Stimulated activated CD4-positive, alpha-beta T cell treated with anti-CD3 and anti-CD28 coated beads, Interleukin-4, amount 100 ng/mL, for 24 hours (primary cell): ENCODE measurements at places on chromosomes 1 and 21.

- no peak for DNase-seq
Observed at GRCh38 chr1:172473842-172474241, 30.0 kb upstream of the PIGC start.

DNA sequence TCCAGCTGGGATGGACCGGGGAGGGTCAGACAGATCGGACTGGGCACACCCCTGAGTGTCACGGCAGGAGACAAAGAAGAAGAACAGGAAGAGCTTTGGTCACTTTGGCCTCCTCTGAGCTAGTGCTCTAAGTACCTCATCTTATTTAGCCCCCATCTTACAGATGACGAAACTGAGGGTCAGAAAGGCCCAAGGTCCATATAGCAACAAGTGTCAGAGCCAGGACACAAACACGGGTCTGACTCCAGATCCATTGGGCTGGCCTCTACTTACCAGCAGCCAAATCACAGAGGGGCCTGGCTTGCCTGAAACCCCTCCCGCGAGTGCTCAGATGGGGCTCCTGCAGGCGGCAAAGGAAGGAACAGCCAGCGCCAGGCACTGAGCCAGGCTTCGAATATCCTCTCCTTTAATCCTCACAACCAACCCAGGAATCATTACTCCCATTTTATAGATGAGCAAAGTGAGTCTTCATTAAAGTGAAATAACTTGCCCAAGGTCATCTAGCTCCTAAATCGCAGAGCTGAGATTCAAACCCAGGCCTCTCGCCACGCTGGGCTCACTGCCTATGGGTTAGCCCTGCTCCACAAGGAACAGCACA is 25.7 kb upstream of the SELENON start:
- no peak for DNase-seq

DNA sequence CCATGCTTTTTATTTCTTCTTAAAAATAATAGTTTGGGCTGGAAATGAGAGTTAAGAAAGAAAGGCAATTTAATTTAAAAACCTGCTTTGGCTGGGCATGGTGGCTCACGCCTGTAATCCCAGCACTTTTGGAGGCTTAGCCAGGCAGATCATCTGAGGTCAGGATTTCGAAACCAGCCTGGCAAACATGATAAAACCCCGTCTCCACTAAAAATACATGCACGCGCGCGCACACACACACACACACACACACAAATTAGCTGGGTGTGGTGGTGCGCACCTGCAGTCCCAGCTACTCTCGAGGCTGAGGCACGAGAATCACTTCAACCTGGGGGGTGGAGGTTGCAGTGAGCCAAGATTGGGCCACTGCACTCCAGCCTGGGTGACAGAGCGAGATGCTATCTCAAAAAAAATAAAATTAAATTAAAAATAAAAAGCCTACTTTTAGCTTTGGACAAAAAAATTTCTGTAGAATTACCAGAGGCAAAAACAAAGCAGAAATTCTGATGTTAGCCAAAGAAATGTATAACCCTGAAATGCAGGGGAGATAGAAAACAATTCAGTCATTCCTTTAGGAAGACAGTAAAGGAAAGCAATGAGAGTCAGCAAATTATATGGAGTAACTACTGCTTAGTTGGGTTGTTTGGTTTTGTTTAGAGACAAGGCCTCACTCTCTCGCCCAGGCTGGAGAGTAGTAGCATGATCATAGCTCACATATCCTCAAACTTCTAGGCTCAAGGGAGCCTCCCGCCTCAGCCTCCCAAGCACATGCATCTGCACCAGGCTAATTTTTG is 15.7 kb upstream of the IPP start:
- no peak for DNase-seq

DNA sequence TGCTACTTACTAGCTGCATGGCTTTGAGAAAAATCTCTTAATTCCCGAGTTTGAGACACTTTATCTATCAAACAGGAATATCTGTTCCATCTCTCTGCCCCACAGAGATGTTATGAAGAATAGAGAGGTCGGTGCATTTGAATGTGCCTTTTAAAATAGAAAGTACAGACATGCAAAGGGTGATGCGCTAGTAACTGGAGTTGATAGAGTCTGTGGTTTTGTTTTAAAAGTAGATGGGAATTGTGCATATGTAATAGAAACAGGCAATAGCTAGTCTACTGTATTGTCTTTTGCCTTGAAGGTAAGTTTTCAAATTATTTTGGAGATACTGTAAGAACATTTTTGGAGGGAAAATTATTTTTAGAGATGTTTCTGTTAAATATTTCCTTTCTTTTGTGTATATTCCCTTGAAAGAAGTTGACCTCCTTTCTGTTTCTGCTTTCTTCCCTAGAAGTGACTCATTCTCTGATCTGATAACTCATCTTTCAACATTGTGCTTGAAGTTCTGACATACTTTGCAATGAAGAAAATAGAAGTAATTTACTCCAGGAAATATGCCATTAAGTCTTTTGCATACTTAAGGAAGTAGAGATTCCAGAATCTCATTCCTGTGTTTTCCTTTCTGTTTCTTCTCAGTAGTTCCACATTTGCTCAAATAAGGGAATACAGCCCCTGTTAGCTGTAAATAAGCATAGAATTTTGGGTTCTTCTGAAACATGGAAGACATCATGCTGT is 151.6 kb downstream of the SDCCAG8 start:
- no peak for DNase-seq

- DNase-seq = no peak
Observed at GRCh38 chr1:64163970-64164369, 39.5 kb upstream of the UBE2U start.

DNA sequence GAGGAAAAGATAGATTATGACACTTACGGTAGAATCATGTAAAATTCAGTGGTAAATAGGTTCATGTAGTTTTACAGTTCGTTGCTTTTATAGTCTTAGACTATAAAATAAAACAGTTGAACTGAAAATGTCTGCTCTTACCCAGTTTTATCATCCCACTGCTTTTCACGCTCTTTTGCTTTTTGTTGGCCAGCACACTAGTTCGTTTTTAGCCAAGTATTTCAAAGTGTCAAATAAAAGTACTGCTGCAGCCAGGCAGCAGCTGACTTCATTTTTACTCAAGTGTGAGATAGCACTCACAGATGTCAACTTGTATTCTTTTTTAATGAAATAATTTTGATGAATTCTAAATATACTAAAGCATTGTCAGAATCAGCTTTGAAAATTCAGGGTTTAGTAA is 18.5 kb upstream of the BTG3 start:
- DNase-seq = no peak

- no peak for DNase-seq
Observed at GRCh38 chr1:27931759-27932158, 3.0 kb upstream of the SMPDL3B start.

DNA sequence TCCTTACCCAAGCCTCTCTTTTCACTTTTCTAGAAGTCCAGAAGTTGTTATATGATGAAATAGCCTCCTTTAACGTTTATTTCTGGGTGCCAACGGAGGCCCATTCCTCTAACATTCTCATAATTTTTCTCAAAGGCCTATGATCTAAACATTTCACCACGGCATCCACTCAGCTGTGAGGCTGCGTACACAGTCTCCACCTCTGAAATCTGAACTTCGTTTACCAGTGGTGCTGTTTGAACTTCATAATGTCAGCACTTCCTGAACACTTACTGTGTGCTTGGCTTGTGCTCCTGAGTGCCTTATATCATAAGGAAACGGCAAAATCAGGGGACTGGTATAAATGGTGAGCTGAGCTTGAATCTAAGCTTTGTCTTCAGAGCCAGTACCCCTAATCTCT is 12.0 kb upstream of the RBP7 start:
- no peak for DNase-seq

DNA sequence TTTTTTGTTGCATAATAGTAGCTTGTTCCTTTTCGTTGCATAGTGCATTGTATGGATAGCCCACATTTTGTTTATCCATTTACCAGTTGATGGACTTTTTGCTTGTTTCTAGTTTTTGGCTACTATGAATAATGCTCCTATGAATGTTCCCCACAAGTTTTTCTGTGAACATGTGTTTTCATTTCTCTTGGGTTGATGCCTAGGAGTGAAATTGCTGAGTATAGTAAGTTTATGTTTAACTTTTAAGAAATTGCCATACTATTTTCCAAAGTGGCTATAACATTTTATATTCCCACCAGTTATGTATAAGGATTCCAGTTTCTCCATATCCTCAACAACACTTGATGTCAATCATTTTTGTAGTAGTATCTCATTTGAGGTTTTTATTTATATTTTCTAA is 84.8 kb upstream of the CACYBP start:
- no peak for DNase-seq

DNA sequence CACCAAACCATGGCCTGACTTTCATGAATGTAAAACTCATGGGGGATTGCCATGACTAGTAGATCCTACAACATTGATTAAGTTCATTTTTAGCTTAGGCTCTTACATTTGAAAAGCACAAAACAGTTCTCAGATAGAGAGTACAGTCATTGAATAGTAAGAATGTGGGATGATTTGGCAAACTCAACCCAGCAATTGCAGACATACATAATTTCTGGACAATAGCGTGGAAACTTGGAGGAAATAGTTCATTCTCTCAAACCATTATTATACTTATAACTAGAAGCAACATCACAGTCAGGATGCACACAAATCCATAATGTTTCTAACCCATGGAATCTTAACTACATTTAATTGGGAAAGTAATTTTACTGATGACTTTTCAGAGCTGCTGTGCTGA is 598.2 kb downstream of the LMO4 start:
- DNase-seq = no peak

DNA sequence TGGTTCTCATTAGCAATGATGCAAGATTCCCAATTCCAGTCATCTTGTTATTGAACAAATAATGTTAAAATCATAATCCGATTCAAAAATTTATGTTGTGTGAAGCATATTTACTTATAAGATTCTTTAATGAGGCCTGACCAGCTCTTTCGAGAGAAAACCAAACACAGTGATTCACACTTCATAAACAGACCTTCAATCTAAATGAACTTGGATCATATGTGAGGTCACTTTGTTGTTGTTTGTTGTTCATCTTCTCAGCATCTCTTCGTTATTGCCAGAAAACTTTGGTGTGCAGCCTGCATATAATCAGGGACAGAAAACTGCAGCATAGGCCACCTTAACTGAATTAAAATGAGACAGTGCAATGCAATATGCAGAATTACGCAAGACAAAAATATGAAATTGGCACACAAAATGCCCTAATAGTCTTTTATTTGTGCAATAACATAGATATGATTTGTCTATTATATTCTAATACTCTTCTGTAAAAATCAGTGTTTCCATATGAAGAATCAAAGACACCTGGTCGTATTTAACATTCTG is 30.1 kb downstream of the NCAM2 start:
- no peak for DNase-seq

DNA sequence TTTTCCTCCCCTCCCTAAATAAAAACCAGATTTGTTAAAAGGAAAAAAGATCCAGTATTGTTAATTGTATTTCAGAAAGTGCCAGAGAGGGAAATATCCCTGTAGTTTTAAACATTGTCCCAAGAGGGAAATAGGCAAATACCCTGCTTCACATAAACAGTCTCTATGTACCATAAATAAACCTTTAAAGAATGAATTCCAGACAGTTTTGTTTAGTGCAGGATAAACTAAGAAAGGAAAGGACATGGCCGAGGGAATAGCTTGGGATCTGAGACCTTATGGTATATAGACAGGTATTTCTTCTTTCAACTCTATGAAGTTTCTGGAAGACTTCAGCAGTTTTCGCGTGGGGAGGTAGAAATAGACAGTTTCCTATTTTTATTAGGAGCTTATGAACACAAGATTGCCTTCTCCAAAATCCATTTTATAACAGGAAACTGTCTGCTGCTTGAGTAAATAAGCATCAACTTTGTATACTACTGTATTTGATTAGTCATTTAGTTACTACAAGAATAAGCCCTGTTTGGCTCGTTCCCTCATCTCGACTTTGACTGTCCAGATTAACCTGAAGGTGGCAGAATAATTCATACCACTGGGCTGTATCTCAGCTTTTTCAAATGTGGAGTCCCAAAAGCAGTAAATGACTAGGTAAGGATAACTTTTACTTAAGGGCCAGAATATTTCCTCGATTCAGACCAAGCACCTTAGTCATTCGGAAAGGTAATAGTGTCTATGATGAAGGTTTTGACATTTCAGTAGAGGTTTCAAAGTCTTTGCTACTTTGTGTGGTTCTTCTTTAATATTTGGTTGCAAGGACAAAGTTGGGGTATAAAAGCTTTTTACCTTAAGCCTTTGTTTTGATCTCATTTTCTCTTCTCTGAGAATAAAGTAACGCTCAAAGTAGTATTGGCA is 177.5 kb downstream of the VPS13D start:
- DNase-seq = peak; percentile 11

DNA sequence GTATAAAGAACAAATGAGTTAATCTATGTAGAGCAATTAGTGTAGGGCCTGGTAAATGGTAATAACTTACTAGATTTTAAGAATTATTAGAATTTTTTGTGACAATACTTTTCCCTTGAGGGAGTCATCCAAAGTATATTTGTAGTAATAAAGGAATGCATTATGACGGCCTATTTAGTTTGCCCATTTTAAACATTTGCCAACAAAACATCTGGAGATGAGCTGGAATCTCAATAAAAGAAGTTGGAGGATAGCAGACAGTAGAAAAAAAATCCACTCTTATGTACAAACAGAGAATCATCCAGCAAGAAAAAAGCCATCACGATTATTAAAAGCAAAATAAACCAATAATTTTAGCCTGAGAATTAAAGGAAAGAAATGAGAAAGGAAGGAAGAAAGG is 567.3 kb upstream of the ADAMTS5 start:
- no peak for DNase-seq

DNA sequence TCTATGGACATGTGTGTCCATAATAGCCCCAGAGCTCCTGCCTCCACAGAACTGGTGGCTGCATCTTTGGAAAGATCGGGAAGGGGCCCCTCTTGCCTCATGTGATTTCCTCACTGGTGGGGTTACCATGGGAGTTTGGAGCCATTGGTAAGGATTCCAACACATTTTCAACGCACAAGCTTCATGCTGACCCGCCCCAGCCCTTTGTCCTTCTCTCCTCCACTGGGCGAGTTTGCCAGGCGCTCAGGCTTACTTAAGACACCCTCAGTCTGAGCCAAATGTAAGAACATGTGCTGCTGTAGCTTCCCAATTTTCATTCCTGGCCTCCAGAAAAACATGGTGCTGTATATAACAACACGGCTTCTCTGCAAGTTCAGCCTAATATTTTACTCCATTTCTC is 72.4 kb downstream of the ATP5PO start:
- no peak for DNase-seq

GRCh38 chr1:110012100-110012780 is 22.2 kb upstream of the STRIP1 start:
- DNase-seq = no peak

GRCh38 chr1:206101351-206102045 is 15.7 kb downstream of the AVPR1B start:
- DNase-seq = no peak

DNA sequence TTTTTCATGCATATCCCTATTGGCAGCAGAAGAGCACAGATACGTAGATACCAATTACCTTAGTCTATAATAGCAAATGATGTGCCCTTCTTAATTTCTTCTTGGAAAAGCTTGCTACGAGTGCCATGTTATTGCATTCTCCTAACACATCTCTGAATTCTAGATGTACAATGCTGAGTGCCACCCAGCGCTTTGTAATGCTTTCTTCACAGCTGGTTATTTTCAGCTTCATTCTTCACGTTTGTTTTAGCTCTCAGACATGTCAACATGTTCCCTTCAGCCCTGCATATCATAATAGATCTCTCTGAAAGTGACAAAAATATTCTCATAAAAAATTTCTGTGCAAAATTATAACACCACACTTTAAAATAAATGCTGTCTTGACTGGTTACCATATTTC is 981.2 kb downstream of the TTLL7 start:
- no peak for DNase-seq

GRCh38 chr1:183891158-183891856 is 86.4 kb downstream of the RGL1 start:
- DNase-seq = no peak

- DNase-seq = peak; percentile 76
Observed at GRCh38 chr1:54671985-54672608, 30.5 kb downstream of the MROH7 start.
